ENCODE measurements at places on chromosomes 7 and 10. TPM values are rescaled to one million over a fixed set of nuclear protein-coding genes. Genes with fewer than 3 reads are reported as not detected.

DNA sequence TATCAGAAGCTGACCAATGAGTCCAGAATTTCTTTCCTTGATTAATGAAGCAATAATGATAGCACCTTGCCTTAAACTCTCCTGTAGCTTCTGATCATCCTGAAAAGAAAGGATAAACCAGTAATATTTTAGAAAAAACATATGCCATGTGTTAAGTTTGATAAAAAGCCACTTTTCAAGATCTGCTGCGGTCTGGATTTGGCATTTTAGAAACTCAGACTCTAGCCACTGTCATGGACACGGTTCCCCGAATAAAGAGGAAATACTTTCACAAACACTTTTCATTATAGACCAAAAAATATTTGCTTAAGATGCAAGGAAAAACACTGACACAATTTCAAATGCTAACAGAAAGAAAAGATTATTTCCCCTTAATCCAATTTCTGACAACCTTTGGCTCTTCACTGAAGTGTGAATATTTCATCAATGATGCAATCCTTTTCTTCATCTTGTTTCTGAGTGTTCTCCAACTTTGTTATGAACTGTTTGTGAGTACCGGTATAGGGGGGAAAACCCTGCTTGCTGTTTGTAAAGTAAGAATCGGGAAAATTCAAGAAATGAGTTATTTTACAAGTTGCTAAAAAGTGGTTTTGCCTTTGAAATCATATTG lies 329.5 kb downstream of the CRPPA start:
- DNase-seq, result no peak
- no peaks in the 10 kb centered on the region for H3K36me3 ChIP-seq
- H3K4me3 ChIP-seq, result no peak overlapping the region
- H3K27me3 ChIP-seq, result no peaks in the 10 kb centered on the region
- H3K4me1 ChIP-seq, result no peaks in the 10 kb centered on the region

NPFFR1 gene
- total RNA-seq, result not detected

- no peak overlapping the region for H3K27ac ChIP-seq
- H3K4me1 ChIP-seq, result no peaks in the 10 kb centered on the region
- H3K27me3 ChIP-seq, result no peaks in the 10 kb centered on the region
Observed at GRCh38 chr7:137304624-137305235, 38.8 kb downstream of the PTN start.

STOX1 gene
- 0.29 TPM for total RNA-seq

GRCh38 chr7:159035571-159036073 lies 109.0 kb downstream of the VIPR2 start:
- no peak overlapping the region for H3K27ac ChIP-seq
- no peaks in the 10 kb centered on the region for H3K27me3 ChIP-seq
- H3K4me3 ChIP-seq, result no peak overlapping the region
- DNase-seq, result no peak
- H3K36me3 ChIP-seq, result no peaks in the 10 kb centered on the region
- H3K4me1 ChIP-seq, result no peaks in the 10 kb centered on the region

DNA sequence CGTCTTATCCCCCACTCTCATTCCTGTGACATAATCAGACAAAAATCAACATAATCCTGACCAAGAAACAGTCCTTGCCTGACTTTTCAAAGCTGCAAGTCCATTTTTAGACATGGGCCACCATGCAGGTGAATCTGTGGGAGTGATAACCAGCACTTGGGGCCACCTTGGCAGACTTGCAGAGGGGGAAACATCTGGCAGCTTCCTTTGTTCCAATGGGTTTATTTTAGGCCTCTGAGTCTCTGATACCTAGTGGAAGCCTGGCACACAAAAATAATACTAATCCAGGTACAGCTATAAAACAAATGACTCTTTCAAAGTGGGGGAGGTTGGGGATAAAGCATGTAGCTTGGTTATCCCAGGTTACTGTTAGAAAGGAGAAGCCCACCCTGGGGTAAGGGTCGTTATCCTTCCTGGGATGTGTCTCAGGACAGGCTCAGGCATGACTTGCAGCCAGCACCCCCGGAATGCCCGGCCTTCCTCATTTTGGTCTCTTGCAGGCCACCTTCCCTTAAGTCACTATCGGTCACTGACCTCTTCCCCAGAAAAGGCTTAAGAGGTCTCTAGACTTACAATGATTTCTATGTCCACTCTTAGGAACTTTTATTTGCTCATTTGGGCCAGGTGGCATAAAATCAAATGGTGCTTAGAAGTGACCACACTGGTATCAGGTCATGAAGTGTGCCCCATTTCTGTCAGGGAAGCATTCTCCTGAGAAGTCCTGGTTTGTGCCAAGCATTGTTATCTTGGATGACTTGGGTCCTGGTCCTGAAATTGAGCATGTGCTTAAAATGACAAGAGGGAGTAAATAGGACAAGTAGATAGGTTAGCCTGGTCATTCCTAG lies 37.6 kb downstream of the EEPD1 start:
- H3K36me3 ChIP-seq, result no peaks in the 10 kb centered on the region
- no peak overlapping the region for H3K4me3 ChIP-seq
- no peaks in the 10 kb centered on the region for H3K27me3 ChIP-seq
- no peak overlapping the region for H3K27ac ChIP-seq
- no peaks in the 10 kb centered on the region for H3K4me1 ChIP-seq

GRCh38 chr10:130761788-130762301 lies 549.7 kb downstream of the TCERG1L start:
- DNase-seq, result no peak
- H3K27ac ChIP-seq, result no peak overlapping the region
- no peaks in the 10 kb centered on the region for H3K27me3 ChIP-seq

GRCh38 chr10:126124046-126124445 lies 227.7 kb downstream of the FANK1 start:
- no peaks in the 10 kb centered on the region for H3K36me3 ChIP-seq
- no peak overlapping the region for H3K4me3 ChIP-seq
- H3K4me1 ChIP-seq, result no peaks in the 10 kb centered on the region
- H3K27me3 ChIP-seq, result no peaks in the 10 kb centered on the region

- DNase-seq, result no peak
- no peak overlapping the region for H3K4me3 ChIP-seq
- H3K27ac ChIP-seq, result no peak overlapping the region
- H3K36me3 ChIP-seq, result no peaks in the 10 kb centered on the region
Observed at GRCh38 chr7:43922726-43923125, 3.5 kb upstream of the UBE2D4 start.

OR6V1 gene
- total RNA-seq, result not detected

- no peak overlapping the region for H3K27ac ChIP-seq
- no peak for DNase-seq
- no peaks in the 10 kb centered on the region for H3K4me1 ChIP-seq
Observed at GRCh38 chr7:2000153-2000687, 232.5 kb downstream of the MAD1L1 start.

DNA sequence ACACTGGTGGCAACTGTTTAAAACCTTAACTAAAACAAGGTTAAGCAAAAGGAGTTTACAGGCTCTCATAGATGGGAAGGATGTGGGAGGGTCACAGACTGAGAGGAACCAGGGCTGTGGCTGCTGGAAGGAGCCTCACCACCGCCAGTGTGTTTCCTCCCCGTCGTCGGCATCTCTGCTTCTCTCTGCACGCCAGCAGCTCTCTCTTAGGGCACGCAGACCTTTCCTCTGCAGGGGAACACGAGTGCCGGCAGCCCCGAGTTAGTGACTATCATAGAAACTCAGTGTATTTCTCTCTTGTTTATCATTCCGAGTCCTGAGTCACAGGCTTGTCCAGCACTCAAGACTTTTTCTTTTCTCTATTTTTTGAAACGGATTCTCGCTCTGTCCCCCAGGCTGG lies 8.1 kb upstream of the SH2D4B start:
- no peaks in the 10 kb centered on the region for H3K27me3 ChIP-seq
- peak overlapping the region; percentile 23 for H3K4me3 ChIP-seq
- no peaks in the 10 kb centered on the region for H3K36me3 ChIP-seq
- H3K4me1 ChIP-seq, result peaks cover 80% of the 10 kb centered on the region
- DNase-seq, result no peak

CPVL gene
- total RNA-seq, result 1.0 TPM

DNA sequence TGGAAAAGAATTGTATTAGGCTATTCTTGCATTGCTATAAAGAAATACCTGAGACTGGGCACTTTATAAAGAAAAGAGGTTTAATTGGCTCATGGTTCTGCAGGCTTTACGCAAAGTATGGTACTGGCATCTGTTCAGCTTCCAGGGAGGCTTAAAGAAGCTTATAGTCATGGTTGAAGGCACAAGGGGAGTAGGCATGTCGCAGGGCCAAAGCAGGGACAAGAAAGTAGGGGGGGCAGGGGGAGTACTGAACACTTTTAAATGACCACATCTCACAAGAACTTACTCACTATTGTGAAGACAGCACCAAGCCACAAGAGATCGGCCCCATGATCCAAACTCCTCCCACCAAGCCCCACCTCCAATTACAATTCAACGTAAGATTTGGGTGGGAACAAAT lies 152.5 kb upstream of the PHF14 start:
- DNase-seq, result no peak
- H3K4me1 ChIP-seq, result no peaks in the 10 kb centered on the region
- no peak overlapping the region for H3K27ac ChIP-seq
- H3K4me3 ChIP-seq, result no peak overlapping the region
- H3K27me3 ChIP-seq, result no peaks in the 10 kb centered on the region

DNA sequence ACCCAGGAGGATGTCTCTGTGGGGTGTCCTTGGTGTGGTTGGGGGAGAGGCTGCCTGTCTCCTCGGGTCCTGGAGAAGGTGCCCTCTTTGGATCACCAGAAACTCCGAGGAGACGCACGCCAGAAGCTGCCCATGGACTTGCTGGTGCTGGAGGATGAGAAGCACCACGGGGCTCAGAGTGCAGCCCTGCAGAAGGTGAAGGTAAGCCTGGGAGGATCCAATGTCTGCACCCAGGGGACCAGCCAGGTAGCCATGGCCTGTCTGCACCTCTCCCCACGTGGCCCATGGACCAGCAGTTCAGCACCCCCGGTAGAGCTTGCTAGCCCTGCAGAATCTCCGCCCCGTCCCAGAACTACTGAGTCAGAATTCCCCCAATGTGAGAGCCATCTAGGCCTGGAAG lies 5.1 kb downstream of the ANKRD2 start:
- DNase-seq, result no peak
- no peaks in the 10 kb centered on the region for H3K36me3 ChIP-seq
- H3K4me1 ChIP-seq, result no peaks in the 10 kb centered on the region
- no peak overlapping the region for H3K4me3 ChIP-seq
- H3K27ac ChIP-seq, result no peak overlapping the region

CACNA2D1 gene
- total RNA-seq, result not detected
